ENCODE measurements at places on chromosomes 16 and 17. TPM values are rescaled to one million over a fixed set of nuclear protein-coding genes. Genes with fewer than 3 reads are reported as not detected.

SLC6A2 gene
- total RNA-seq = 0.27 TPM

LRRC46 gene
- 0.27 TPM for total RNA-seq

TEX19 gene
- total RNA-seq = not detected

CMTR2 gene
- total RNA-seq = 20.5 TPM

PRKCB gene
- 71.6 TPM for total RNA-seq

DHRS7C gene
- total RNA-seq = not detected

BIRC5 gene
- 5.9 TPM for total RNA-seq

MYO15A gene
- total RNA-seq = 1.6 TPM

CCDC200 gene
- 0.27 TPM for total RNA-seq

CCR7 gene
- total RNA-seq = 4.6 TPM

ALKBH5 gene
- total RNA-seq = 104 TPM

IL32 gene
- total RNA-seq = 0.54 TPM

WFDC1 gene
- total RNA-seq = 2.4 TPM

WSCD1 gene
- total RNA-seq = under 0.01 TPM

WIPF2 gene
- total RNA-seq = 4.6 TPM

FOXL1 gene
- under 0.01 TPM for total RNA-seq

CIBAR2 gene
- not detected for total RNA-seq

ODAD4 gene
- total RNA-seq = 0.54 TPM

SMPD3 gene
- 0.54 TPM for total RNA-seq

TAT gene
- not detected for total RNA-seq

QRICH2 gene
- total RNA-seq = 3.0 TPM

RNF43 gene
- total RNA-seq = 0.54 TPM
